Activated T-cell treated with anti-CD3 and anti-CD28 coated beads for 1 hour (primary cell): ENCODE measurements at places on chromosomes 7 and 10.

DNA sequence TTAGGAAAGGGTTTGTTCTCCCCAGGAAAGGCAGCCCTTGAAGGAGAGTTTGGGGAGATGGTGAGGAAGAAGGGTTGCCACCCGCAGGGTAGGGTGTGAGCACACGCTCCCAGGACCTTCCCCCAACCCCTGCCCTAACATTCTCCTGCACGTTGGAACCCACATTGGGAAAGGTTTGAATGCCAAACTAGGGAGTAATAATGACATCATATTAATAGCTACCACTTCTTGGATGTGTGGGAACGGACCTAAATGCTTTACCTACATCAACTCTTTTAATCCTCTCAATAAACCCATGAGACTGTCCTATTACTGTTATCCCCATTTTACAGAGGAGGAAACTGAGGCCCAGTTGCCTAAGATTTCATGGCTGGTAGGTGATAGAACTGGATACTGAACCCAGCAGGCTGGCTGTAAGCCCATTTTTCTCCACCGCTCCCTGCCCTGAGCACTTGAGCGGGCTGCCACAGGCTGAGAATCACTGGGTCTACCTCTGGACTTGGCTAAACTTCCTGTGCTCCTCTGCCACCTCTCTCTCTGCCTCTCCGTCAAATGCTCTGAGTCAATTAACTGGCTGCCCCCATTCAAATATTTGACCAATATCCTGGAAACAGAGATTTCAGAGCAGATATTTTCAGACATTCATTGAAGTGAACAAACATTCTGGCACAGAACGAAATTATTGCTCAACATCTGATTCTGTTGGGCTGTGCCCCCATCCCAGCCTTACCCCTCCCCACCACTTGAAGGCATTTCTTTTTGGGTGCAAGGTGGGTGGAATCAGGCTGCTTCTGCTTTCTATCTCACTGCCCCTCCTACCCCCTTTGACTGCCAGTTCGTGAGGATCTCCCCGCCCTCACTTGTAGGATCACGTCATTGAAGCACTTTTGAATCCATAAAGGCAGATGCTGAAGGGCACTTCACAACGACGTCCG lies 129.7 kb downstream of the C10orf105 start:
- no peak for DNase-seq

- DNase-seq: no peak
Observed at GRCh38 chr10:133608855-133609254, 17.7 kb downstream of the FRG2B start.

GRCh38 chr7:34849163-34849960 lies 187.9 kb downstream of the DPY19L1 start:
- no peak for DNase-seq

DNA sequence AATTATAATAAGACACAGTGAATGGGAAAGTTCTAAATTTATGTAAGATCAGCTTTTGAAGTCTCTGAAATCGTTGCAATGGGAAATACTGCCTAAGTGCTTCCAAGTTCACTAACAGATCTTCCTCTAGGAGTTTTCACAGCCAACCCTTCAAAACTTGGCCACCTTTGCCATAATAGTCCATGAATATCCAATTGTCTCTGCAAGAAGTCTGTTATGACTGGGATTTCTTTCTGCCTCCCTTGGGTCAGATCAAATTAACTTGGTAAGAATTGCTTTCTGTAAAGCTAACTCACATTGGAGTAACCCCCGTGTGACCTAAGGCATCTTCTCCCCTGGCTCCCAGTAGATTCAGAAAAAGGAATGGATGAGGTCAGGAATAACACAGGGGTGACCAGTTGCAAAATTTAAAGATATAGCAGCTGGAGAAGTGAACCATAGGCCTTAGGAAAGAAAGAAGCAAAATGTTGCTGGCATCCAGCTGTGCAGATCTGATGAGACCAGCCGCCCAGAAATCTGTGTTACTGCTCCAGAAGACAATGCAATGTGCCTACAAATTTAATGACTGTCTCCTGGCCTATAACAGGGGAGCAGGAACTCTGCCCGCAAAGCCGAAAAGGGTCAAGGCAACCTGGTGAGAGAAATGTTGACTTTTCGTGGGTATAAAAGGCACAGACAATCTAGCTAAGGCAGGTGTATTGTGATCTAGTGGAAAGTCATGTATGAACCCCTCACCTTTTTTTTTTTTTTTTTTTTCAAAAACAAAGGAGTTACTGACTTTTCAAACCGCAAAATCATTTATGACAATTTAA lies 7.5 kb upstream of the OPTN start:
- DNase-seq: no peak

GRCh38 chr10:52965938-52966401 lies 193.4 kb upstream of the MBL2 start:
- no peak for DNase-seq

DNA sequence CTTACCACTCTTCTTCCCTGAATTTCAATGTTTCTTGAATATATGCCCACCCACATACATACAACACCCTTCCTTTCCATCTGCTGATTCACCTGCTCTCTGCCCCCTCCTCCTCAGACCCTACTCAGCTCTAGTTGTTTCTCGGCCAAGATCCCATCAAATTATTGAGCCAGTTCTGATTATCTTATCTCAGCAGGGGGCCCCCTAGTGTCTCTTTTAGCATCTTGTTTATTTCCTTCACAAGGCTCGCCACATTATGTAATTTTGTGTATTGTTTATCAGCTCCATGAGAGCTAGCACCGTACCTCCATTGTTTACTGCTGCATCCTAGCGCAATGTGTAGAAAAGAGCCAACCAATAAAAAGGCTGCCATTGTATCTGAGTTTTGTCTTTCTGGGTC lies 71.9 kb downstream of the FAM13C start:
- no peak for DNase-seq

GRCh38 chr7:154777489-154777888 lies 225.4 kb downstream of the PAXIP1 start:
- DNase-seq: no peak

DNA sequence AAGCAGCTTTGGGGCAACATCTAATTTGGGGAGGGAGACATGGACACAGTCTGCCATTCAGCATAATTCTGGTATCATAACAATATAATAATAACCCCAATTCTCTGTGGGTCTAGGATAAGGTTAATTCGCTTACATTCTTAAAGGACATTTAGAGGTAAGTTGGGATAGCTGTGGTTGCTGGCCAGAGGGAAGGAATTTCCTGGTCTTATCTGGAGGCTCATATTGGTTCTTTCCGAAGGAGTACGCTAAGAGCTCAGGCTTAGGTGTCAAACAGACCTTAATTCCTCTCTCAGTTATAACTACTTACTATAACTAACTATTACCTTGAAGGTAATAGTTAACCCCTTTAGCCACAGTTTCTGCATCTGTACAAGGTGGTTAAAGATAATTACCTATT lies 68.8 kb downstream of the SPAG6 start:
- DNase-seq: no peak
